ENCODE measurements at places on chromosomes 13 and 19.

DNA sequence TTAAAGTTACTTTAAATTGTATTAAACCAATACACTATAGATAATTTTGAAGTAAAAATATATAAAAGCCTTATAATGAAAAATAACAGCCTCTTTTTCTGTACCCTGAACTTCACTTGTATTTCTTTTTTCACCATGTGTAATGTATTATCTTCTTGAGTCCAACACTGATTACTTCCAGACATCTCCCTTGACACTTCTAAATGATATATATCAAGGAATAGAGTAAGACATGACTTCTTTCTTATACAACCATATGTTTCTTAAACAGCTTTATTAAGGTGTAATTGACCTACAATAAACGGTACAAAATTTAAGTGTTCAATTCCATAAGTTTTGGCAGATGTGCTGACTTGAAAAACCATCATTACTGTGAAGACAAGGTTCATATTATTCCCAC, 531.9 kb downstream of the OLFM4 start:
- DNase-seq, result no peak

DNA sequence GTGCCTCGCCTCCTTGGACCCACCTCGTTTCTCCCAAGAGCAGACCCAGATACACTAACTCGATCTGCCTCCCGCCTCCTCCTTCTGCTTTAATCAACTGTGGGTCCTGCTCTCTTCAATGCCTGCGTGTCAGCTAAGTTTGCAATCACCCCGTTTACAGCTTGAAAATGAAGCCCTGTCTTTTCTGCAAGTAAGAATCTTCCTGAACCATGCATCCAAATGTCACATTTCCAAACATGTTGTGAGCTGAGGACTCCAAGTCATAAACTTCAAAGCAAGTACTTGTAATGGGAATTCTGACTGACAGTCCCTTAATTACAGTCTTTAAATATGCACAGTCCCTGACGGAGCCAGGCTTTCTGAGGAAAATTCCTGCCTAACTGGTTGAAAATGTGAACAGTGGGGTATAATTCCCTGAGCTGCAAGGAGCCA, 154.9 kb upstream of the UQCRFS1 start:
- no peak for DNase-seq

- DNase-seq, result peak; percentile 37
Measured at GRCh38 chr19:41641879-41642485, 15.1 kb upstream of the CEACAM4 start.

- no peak for DNase-seq
Measured at GRCh38 chr13:24252136-24252535, 57.2 kb upstream of the C1QTNF9 start.

GRCh38 chr19:34772697-34773554, at the start of gene ZNF599:
Gene ZNF599 (minus strand): TSS chr19:34773215. CDS start chr19:34772841, 374 bp downstream.
- peak; percentile 48 for DNase-seq

DNA sequence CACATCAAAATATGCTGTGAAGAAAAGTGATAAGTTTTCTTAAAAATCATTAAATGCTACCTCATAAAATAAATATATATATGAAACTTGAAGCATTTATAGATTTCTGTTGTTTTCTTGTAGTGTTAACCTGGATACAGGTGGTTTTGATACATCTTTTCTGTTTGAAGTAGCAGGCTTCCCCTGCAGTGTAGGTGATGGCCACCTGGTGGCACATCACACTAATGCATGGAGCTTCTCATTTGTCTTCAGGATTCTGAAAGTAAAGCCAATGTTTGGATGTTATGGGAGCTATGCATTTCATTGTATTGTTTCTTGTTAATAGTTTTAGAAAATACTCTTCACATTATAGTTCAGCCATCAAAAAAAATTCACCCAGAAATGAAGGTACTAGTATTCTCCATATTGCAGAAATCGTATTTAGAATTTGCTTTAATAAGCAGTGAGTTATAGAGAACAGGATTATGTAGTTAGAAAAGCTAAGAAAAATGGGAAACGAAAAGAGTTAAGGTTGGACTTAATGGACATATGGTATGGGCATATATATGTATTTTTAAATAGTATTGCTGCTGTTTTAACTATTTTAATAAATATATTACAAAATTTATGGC, 18.7 kb downstream of the GPR180 start:
- DNase-seq, result peak; percentile 18

- DNase-seq, result peak; percentile 22
Measured at GRCh38 chr19:1825909-1826556, 14.0 kb upstream of the ATP8B3 start.

GRCh38 chr13:20824762-20825476, 51.2 kb upstream of the EEF1AKMT1 start:
- DNase-seq, result no peak

GRCh38 chr19:32558607-32559228, 22.3 kb upstream of the PDCD5 start:
- DNase-seq, result no peak

DNA sequence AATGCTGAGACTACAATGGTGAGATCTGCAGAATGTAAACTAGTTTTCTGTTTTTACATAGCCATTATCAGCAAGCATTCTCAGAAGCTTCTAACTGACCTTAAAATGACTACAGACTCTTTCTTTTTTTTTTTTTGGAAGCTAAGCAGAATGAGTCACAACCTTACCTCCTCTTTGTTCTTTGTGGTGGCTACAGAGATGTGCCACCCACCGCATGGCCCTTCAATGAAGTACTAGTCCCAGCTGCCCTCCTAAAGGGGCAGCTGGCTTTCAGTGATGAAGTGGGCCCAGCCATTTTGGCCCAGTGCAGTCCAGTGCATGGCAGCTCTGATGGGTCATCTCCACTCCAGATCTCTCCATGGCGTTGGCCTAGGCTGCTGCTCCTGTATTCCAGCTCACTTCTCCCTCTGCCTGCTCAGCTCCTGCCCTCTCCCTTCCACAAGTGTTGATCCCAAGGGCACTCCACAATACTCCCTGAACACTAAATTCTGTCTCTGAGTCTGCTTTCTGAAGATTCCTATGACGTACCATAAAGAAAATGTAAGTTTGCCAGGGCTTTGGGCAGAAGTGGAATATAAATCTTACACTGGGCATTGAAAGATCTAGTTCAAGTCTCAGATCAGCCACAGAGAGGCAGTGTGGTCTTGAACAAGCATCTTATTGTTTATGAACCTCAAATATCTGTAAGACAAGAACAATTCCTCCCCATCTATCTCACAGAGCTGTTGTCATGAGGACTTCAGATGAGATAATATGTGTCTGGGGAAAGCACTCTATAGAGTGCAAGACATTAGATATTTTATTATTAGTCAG, 85.6 kb downstream of the RXFP2 start:
- DNase-seq, result no peak

GRCh38 chr13:110571896-110572777, 10.6 kb upstream of the RAB20 start:
- DNase-seq, result no peak

GRCh38 chr13:29510651-29511084, 84.8 kb downstream of the SLC7A1 start:
- no peak for DNase-seq

DNA sequence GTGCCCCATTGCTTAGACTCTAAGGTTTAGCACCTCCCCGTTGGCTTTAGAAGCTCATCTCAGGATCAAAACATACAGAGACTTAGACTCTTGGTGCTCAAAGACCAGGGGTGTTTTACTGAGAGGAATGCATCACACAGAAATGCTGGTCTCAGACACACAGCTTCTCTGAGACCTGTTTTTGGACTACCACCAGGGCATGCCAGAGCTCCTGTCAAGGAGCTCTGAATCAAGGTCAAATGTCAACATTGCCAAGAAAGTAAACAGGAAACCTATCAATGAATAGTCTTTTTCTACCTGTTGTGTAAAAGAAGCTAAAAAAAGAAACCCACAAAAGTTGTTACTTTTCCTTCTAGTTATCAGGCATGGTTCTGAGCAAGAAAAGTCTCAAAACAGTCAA, 149.2 kb downstream of the COL4A1 start:
- DNase-seq, result no peak

- no peak for DNase-seq
Measured at GRCh38 chr19:1746401-1747284, 6.7 kb upstream of the ONECUT3 start.

GRCh38 chr13:32211813-32212212, 103.3 kb downstream of the ZAR1L start:
- DNase-seq, result no peak

DNA sequence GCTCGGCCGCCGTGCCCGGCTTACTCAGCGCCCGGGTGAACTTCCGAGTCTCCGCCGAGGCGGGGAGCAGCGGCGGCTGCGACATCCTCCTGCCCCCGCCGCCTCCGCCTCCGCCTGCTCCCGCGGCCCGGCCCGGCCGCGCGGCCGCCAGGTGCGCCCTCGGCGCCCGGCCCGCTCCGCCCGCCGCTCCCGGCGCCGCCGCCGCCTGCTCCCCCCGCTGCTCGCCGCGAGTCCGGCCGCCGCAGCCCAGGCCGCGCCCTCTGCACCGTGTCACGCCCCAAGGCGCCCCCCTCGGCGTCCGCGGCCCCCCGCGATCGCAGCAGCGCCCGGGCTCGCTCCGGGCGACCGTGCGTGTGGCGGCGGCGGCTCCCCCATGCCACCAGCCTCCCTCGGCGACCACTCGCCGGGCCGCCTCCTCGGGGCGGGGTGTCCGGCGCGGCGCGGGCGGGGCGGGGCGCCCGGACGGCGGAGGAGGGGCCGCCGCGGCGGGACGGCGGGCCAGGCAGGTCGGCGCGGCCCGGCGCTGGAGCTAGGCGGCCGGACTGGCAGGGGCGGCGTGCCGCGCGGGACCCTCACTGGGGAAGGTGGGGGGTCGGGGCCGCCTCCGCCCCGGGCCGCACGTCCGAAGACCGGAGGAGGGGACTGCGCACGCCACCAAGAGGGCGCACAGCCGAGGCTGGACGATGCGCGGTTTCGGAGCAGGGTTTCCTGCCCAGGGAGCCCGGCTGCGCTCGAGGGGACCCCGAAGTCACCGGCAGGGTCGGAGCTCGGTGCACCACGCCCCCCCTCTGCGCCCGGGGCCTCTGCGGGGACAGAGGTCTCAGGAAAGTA, 108.6 kb upstream of the DOCK9 start:
- DNase-seq, result no peak

DNA sequence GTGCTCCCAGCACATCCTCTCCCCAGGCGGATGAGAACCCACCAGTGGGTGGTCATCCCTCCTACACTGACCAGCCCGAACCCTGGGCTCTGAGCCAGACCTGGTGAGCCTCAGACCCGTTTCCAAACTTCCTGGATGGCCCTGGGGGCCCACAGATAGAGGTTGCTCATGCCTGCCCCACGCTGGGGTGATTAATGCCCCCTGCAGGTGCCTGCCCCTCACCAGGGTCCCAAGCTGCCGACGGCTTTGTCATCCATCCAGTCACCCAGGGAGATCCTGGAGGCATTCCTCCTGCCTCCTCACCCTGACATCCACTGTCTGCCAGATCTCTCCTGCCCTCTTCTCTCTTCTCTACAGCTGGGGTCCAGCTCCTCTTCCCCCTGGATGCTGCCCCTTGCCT, 28.4 kb upstream of the PLA2G4C start:
- no peak for DNase-seq

DNA sequence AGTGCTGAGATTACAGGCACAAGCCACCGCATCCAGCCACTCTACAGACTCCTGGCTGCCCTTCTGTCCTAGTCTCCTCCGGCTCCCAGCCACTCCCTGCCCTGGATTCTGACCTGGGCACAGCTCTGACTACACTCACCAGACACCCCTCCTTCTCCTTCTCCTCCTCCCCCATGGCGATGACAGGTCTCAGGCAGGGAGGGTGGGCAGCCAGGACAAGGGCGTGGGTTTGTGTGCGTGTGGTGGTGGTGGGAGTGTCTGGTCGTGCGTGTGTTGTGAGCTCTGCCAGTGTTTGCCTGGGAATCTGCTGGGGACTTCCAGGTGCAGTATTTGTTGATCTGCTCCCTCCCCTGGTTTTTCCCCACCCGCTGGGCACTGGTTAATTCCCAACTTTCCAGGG, 3.0 kb upstream of the NCCRP1 start:
- no peak for DNase-seq

- DNase-seq, result no peak
Measured at GRCh38 chr13:106633321-106633720, 65.4 kb upstream of the ARGLU1 start.

- no peak for DNase-seq
Measured at GRCh38 chr13:90717451-90717936, 630.0 kb upstream of the MIR17HG start.

GRCh38 chr19:53992211-53992610, 774 bp downstream of the CACNG6 start:
- DNase-seq, result no peak

DNA sequence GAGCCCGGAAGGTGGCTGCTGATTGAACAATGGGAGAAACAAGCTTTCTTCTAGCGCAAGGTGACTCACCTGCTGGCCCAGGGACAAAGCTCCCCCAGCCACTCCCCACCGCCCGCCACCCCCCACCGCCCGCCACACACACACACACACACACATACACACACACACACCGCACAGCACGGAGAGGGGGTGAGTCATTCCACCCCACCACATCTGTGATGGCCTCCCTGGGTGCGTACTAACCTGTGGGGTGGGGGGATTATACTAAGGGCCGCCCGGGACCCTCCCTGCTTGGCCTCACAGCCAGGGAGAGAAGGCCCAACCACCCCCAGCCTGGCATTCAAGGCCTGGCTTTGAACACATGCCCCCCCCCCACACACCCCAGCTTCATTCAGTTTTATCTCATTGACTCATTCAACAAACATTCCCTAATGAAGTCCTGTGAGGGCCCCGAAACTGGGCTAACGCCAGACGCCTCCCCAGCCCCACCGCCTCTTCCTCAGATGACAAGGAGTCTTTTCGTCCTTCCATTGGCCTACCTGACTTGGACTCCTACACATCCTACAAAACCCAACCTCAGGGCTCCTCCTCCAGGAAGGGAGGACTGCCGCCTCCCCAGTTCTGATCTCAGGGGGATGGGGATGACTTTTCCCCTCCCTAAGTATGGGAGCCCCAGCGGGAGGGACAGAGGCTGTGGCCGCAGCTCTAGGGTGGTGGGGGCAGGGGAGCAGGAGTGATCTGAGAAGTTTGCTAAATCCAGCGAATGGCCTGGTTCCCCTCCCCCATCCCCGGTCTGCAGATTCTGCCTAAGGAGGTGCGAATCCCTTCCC, 5.8 kb upstream of the ONECUT3 start:
- no peak for DNase-seq

DNA sequence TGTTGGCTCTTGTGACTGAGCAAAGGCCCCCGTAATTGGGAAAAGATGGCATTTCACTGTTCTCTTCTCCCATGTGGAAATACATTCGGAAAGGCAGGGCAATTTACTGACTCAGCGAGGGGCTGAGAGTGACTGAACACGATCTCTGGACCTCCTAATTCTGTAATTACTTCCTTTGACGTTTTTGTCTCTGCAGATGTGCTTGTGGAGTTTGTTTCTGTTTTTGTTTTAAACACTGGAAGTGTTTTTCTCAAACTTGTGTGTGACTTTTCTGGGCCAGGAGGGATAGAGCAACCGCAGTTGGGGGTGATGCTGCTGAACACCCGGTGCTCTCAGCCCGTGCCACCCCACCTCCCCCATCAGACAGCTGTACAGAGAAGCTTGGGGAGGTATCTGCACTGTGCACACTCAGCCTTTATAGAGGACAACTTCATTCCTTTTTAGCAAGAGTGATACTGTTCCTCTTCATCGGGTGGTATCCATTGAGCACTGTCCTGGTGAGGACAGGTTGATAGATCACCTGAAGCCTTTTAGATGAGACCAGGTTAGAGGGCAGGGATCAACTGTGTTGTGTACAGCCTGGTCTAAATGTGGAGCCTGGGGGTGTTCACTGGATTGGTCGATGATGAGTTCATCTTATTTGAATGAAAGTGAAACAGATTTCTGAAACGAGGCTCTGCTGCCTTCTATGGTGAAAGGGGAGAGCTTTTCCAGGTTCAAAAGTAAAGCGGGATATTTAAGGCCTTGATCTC, 117.4 kb downstream of the ESD start:
- DNase-seq, result no peak

- DNase-seq, result no peak
Measured at GRCh38 chr13:101875091-101875490, 422.6 kb downstream of the ITGBL1 start.

All from NCI-H2107 (cell line).